ENCODE measurements at places on chromosomes 11 and 22.
A peak's percentile ranks its signal among the peaks of the same experiment; 100 is the strongest.

GRCh38 chr11:33866936-33867335, 24.9 kb downstream of the LMO2 start:
- DNase-seq: peak; percentile 14

- no peak for DNase-seq
These were observed 90.1 kb downstream of the NECTIN1 start for GRCh38 chr11:119638851-119639250.

- DNase-seq: no peak
These were observed 44.0 kb downstream of the PISD start for GRCh38 chr22:31618057-31618456.

GRCh38 chr11:122220321-122220720, 104.3 kb upstream of the BLID start:
- no peak for DNase-seq

GRCh38 chr11:61736310-61736709, 16.1 kb upstream of the MYRF start:
- DNase-seq: no peak

DNA sequence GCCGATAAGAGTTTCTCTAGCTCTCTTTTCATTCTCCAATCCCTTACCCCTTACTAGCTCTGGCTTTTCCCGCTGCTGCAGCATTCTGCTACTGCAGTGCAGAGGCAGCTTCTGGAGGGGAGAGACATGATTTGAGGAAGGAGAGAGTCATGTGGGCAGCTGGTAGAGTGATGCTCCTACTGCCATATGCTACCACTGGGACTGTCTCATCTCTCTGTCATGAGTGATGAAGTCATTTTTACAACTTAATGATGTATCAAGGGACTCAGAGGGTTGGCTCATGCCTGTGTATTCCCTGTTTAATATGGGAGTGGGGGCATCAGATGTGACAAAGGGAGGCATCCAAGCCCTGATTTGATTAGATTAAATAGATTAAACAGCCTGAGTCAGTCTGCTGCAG, 11.3 kb downstream of the SLC17A6 start:
- DNase-seq: no peak

DNA sequence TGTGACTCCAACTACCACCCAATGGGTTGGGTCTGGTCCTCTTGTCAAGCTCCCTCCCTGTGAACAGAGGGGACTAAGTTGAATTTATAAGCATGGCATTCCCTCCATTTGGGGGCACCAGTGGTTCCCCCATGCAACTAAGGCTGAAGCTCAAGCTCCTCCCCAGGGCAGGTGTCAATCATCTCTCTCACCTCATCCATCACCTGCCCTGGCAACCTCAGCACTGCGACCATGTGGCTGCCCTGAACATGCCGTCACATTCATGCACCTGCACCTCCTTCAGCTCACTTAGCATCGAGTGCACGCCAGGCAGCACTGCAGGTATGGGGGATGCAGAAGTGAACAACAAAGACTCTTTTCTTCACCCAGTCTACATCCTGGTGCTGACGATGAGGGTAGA, 799.3 kb downstream of the TBC1D22A start:
- DNase-seq: no peak

- no peak for DNase-seq
These were observed 186.8 kb downstream of the TMEM135 start for GRCh38 chr11:87224486-87224885.

Measured in MV-4-11 (cell line).